ENCODE measurements at places on chromosomes 2 and 18.
A peak's percentile ranks its signal among the peaks of the same experiment; 100 is the strongest.

DNA sequence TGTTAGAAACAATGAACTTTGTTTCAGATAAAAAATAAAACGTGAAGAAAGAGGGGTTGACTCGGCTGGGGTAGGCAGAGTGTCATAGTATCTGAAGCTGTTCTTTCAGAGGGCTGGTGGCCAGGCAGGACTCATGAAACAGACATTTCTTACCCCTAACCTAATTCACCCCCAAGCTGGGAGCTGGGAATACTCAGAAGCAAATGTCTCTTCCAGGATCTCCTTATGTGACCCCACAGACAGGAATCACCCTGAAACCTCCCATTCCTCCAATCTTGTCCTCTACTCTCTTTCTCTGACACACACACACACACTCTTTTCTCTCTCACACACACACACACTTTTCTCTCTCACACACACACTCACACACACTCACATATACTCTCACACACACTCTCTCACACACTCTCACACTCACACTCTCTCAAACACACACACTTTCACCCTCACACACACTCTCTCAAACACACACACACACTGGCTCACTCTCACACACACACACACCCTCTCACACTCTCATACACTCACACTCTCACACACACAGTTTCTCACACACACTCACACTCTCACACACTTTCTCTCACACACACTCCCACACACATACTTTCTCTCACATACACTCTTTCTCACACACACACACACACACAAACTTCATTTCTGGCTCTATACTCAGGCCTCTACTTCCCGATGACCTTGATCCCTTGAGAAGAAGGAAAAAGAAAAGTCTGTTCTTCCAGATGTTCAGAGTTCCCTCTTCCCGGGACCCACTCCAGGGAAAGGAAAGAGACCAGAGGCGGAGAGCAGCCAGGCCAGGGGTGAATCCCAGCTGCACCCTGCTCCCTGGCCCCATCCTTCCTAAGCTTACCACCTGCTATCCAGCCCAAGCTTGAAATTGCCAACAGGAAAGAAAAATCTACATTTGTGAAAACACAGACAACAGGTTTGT lies 167.7 kb downstream of the TXNL1 start:
- DNase-seq: no peak

DNA sequence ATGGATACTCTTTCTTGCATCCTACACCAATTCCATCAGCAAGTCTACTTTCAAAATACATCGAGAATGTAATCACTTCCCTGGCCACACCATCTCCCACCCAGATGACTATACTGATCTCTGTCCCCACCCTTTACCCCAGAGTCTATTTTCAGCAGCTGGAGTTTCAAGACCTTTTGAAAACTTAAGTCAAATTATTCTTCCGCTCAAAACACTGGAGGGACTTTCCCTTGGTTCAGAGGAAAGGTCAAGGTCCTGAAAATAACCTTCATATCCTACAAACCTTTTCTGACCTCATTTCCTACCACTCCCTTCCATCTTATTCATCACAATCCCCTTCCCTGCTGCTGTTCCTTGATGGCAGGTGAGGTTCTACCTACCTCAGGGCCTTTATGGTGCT lies 58.8 kb upstream of the LYPD6 start:
- DNase-seq: no peak

GRCh38 chr2:122145856-122146255 lies 390.4 kb downstream of the TSN start:
- no peak for DNase-seq

GRCh38 chr18:6363216-6363615 lies 51.5 kb downstream of the L3MBTL4 start:
- no peak for DNase-seq

DNA sequence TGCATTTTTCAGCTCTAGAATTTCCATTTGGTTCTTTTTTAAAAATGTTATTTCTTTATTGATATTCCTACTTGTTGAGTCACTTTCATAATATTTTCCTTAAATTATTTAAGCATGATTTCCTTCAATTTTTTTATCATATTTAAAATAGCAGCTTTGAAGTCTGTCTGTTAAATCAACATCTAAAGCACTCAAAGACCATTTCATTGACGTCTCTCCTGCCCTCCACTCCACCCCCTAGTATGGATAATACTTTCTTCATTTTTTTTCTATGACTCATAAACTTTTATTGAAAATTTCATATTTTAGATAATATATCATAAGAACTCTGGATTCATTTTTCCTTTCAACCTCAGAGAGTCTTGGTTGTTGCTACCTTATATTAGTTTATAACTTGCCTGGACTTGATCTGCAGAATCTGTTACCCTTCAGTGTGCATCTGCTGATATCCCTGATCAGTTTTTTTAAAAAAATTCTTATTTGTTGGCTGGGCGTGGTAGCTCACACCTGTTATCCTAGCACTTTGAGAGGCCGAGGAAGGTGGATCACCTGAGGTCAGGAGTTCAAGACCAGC lies 59.0 kb upstream of the ZNF396 start:
- DNase-seq: no peak

DNA sequence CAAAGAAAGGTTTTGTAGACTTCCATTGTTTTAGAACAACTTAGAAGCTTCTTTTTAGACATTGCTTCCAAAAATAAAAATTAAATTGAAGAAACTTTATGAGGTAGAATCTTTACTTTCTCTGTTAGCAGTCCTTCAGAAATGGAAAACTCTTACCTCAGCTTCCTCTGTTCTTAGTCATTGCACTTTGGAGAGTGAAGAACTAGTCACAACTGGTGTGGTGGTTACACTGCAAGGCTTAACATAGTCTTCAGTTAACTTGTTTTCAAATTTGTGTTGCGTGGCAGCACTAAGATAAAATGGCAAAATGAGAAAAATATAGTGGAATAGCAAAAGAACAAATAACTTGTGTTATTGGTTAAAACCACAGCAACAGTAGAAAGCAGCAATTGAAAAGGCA lies 332.6 kb downstream of the KIAA1328 start:
- no peak for DNase-seq

GRCh38 chr2:207812058-207812725 lies 42.5 kb upstream of the FZD5 start:
- no peak for DNase-seq

DNA sequence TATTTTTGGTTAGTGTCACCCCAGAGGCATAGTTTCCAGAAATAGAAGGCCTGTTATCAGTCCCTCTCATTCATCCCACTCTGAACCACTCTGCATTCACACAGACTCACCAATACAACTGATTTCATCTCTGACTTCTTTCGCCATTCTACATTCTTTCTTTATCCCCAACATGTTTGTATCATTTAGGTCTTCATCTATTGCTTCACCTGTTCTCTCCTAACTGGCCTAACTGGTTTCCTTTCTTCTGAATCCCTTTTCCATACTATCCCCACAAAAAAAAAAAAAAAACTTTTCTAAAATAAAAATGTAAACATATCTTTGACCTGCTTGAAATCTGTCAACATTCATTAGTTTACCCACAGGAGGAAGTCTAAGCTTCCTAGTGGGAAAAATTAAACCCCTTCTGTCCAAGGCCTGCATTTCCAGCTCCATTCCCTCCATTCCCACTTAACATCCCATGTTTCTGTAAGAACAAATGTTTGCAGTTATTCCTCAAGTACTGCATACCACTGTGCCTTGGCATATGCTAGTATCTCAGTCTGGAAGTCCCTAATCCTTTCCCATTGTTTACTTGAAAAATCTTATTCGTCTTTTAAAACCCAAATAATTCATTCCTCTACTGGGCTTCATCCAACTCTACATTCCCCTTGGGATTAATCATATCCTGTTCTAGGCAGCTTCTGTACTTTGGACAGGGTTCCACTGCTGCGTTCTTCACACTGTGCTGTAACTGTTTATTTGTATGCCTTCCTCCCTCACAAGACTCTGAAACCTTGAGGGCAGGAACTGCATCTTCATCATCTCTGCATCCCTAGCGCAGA lies 68.5 kb downstream of the FIGN start:
- no peak for DNase-seq

- DNase-seq: peak; percentile 46
Observed at GRCh38 chr2:128178650-128179460, 87.9 kb downstream of the UGGT1 start.

DNA sequence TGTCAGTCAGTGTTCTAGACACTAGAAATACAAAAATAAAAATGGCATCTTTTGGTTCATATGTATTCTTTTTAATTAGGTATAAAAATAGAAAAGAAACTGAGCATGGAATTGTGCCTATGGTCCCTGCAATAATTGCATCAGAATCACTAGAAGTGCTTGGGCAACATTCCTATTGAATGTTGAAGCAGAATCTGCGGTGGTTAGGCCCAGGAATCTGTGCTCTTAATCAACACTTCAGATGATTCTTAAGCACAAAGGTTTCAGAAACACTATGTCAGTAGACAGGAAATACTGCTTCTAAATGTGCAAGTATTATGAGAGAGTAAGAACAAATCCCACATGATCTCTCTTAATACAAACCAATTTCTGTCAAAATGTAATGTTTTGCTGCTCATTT lies 20.3 kb upstream of the RBBP8 start:
- DNase-seq: no peak

GRCh38 chr2:7373156-7373555 lies 455.9 kb downstream of the RNF144A start:
- DNase-seq: no peak

DNA sequence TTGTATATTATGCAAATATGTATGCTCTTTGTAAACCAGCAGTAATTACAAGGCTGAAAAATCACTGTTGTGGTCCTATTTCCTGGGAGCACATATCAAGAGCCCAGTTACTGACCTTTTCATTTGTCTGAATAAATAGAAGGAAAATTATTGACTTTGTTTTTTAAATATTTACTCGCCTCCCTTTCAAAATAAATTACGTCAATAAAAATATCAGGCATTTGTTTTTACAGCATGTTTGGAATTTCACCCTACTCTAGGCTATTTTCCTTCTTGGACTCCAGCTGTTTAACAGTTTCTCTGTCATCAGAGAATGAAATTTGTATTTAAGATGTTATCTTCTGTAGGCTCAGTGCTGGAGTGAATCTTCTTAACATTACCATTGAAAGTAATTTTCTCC lies 59.9 kb upstream of the LRATD1 start:
- no peak for DNase-seq

GRCh38 chr2:10914272-10914693 lies 2.5 kb downstream of the KCNF1 start:
- no peak for DNase-seq

DNA sequence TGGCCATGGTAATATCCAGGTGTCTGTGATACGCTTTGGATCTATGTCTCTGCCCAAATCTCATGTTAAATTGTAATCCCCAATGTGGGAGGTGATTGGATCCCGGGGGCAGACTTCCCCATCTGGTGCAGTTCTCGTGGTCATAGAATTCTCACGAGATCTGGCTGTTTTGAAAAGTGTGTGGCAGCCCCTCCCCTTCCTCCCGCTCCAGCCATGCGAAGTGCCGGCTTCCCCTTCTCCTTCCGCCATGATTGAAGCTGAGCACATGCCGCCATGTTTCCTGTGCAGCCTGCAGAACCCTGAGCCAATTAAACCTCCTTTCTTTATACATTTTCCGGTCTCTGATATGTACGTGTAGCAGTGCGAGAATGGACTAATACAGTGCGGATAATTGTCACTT lies 42.5 kb downstream of the GPC1 start:
- DNase-seq: no peak

DNA sequence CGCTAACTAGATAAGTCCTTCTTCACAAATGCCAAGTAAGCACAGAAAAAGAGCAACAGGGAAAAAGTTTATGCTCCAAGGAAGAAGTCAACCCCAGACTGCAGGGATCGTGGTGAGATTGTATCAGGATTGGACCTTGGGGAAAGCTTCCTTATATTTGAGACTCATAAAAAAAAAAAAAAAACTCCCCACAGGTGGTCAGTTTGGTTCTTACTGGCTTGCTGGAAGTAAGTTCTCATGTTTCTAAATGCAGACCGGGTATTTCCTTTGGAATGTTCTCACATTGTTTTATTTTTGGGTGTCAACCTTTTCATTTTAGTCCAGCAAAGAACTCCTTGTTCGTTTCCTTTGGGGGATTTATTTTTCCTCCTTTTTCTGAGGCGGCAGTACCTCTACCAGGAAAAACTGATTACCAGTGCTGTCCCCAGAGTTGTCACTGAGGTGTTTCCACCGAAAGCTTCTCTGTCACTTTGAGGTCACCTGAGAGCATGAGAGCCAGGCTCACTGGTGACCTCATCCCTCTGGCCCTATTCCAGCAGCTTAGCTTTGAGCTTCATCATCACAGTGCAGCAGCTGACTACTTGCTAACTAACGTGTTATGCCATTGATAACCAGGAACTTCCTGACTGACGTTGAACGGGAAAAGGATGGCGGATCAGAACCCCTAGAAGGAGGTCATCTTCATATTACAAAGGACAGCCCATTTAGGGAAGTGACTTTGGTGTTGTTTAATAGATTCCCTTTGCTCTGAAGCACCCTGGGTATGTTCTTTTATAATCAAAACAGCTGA lies 16.8 kb upstream of the ATP8B1 start:
- no peak for DNase-seq

DNA sequence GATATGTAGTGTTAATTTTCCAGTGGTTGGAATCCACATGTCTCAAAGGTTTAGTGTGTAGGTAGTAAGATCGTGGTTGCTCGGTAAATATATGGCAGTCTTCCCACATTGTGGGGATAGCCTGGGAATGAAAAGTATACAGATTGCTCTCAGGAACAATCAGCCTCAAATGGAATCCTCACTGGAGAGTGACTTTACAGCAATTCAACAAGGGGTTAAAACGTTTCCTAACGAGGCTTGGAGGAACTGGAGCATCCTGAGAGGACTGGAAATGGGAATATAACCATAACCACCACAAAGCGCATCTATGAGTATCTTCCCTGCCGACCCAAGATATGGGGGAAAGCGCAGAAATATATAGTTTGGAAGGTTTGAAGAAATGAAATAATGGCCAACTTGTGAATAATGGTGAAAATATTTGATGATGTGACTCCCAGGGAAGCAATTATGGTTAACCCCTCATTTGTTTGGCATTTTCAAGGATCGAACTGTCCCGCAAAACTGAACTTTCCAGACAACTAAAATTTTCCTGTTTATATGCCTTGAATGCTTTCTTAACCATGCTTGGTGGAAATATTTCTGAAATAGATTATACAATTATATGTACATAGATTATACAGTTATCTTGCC lies 100.7 kb upstream of the FOSL2 start:
- no peak for DNase-seq

- DNase-seq: no peak
Observed at GRCh38 chr18:22466608-22467395, 49.1 kb upstream of the CTAGE1 start.

DNA sequence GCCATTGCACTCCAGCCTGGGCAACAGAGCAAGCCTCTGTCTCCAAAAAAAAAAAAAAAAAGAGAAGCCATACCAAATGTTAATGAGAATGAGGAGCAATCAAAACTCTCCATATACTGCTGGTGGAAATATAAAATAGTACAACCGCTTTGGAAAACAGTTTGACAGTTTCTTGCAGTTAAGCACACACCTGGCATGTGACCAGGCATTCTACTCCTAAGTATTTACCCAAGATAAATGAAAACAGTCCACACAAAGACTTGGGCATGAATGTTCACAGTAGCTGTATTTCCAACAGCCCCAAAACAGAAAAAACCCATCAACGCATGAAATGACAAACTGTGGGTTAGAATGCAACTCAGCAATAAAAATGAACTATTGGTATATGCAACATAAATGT lies 76.0 kb upstream of the ST8SIA5 start:
- DNase-seq: no peak

Measured in germinal center (tissue), 1 donor.